ENCODE measurements at places on chromosomes 3 and 15.

DNA sequence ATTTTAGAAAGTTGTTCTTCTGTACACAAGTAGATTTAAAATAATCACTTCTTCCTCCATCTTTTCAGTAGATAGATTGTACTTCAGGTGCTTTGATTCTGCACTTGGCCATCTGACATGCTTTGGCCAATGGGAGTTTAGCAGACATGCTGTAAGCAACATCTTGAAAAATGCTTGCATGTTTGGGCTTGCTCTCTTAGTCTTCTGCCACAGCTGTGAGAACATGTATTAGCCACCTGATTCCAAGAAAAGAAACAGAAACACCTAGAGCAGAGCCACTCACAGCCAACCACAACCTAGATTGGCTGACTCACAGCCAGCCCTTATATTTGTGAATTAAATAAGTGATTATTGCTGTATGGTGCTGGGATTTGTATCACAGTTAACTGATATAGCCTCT, 70.2 kb upstream of the GADL1 start:
- no peak for DNase-seq

DNA sequence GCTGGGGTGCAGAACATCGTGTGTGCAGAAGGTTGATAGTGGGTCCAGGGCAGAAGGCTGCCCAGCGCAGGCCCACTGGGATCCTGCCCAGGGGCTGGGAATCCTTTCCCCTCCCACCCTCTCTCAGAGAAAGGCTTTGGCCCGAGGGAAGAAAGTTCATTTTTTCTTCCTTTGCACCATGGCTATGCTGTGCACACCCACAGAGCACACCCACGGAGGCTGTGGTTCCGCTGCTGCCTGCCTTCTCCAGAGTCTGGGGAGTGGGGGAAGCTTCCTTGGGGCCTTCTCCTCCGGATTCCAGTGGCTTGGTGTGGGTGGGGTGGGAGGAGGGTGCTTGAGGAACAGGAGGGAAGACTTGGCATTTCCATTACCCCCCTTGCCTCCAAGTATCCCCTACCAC, 7.0 kb upstream of the PRKCD start:
- DNase-seq = no peak

DNA sequence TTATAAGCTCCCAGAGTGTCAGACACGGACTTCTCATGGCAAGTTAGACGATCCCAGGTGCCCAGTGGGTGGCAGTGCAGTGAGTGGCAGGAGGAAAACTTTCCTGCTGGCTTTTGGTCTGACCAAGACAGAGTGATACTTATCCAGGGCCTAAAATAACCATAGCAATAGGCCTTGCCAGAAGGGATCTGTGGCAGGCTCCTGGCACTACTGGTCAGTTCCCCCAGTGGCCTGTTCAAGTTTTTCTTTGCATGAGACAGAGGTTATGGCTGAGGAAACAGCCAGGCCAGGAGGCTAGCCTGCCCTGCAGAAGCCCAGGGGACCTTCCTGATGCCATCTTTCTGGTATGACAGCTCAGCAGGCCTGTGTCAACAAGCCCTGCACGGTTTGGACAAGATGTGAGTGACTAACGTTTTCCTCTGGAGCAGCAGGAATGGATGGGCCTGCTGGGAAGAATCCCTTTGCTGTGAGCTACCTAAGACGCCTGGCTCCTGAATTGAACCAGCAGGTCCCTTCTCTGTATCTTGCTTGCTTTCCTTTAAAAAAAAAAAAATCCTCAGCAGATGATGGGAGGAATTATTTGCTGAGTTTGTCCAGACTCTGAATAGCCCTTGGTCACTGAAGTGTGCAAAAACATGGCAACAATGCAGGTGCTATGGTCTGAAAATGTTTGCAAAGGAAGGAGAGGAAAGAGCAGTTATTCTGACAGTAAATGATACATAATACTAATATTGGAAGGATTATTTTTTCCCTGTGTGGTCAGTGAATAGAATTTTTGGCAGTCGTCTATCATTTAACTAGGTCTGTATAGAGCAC, 18.0 kb downstream of the SCG5 start:
- DNase-seq = no peak

- no peak for DNase-seq
Measured at GRCh38 chr15:31447931-31448634, 121.4 kb downstream of the KLF13 start.

GRCh38 chr3:185308126-185308754, 54.4 kb upstream of the EHHADH start:
- peak; percentile 28 for DNase-seq

- no peak for DNase-seq
Measured at GRCh38 chr15:70077188-70078147, 20.2 kb downstream of the TLE3 start.

- DNase-seq = no peak
Measured at GRCh38 chr15:83323296-83323711, 38.8 kb upstream of the BNC1 start.

DNA sequence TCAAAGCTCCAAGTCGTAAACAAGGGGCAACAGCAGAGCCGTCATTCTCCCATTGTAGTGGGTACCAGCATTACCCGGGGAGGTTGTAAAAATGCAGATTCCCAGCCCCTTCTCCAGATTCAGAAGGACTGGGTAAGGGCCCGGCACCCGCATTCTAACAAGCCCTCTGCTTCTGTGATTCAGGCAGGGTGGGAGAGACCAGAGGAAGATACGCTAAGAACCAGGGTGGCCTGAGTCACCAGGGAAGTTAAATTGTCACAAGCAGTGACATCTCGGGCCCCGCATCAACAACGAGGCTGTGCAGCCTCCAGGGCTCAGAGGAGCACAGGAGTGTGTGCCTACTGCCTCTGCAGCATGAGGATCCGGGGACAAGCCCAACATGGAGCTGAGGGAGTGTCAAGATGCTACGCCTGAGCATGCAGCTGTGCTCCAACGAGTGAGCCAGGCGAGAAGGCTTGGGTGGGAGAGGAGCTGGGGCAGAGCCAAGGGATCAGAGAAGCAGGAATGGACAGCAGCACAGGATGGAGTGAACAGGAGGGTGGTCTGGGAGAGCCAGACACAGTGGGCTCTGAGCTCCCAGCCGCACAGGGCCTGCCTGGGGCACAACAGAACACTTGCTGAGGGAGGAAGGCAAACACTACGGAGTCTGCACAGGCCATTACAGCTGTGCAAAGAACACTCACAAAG, 68.5 kb downstream of the CPN2 start:
- DNase-seq = no peak

GRCh38 chr15:81894061-81894460, 151.8 kb downstream of the MEX3B start:
- DNase-seq = no peak

- no peak for DNase-seq
Measured at GRCh38 chr15:70087708-70088352, 9.9 kb downstream of the TLE3 start.

DNA sequence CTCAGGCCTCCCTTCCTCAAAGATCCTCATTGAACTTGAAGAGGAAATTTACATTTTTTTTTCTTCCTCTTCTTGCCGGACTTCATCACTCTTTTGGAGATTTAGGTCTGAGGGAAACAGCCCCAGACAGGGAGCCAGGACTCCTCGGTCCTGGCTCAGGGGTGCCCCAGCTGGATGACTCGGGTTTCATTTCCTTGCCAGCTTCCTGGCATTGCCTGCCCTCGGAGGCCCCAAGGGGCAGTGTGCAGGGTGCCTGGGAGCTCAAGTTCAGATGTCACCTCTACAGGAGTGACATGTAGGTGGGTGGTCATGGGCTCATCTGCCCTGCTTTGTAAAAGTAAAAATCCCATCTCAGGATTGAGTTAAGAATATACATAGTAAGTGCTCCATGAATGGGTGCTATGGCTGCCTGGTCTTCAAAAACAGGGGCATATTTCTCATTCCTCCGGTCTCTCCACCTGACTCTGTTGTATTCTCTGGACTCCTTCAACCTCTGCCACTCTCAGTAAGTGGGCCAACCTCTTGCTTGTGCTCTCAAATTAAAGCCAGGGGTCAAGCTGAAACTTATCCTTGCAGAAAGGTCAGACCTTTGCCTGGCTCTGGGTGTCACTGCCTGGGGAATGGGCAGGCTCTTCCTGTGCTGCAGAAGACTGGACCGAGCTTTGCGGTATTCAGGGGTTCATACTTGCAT, 51.8 kb downstream of the SMAD6 start:
- no peak for DNase-seq

GRCh38 chr15:59268852-59269407, 62.3 kb downstream of the LDHAL6B start:
- DNase-seq = no peak

- DNase-seq = no peak
Measured at GRCh38 chr3:56019490-56020146, 448.6 kb downstream of the ERC2 start.

DNA sequence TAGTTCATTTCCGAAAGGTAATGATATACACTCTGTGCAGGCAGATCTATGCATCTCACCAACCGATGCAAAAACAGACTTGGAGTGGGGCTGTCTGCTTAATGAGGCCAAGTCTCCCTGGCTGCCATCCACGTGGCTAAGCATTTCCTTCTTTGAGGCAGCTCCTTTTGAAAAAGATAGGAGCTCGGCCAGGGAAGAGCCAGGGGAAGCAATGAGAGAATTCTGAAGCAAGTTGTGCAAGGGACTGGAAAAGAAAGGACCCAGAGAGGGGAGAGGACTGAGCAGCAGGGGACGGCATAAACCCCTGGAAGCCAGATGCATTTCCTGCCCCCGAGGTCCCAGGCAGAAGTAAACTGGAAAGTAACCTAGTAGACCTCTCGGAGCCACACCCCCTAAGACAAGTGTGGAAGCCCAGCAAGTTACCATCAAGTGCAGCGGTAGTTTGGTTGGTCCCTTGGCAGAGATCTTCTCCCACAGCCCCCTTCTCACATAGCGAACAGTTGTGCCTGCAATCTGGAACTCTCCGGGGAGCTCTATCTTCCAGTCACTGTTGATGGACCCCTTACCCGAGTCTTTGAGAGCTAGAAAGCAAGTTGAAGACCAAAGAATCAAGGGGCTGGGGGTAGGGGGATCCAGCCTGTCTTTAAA, 288.2 kb downstream of the ADAMTS17 start:
- DNase-seq = no peak

GRCh38 chr3:197495059-197495455, 60.7 kb downstream of the BDH1 start:
- no peak for DNase-seq

GRCh38 chr3:179196098-179196497, 47.9 kb downstream of the PIK3CA start:
- peak; percentile 4 for DNase-seq

DNA sequence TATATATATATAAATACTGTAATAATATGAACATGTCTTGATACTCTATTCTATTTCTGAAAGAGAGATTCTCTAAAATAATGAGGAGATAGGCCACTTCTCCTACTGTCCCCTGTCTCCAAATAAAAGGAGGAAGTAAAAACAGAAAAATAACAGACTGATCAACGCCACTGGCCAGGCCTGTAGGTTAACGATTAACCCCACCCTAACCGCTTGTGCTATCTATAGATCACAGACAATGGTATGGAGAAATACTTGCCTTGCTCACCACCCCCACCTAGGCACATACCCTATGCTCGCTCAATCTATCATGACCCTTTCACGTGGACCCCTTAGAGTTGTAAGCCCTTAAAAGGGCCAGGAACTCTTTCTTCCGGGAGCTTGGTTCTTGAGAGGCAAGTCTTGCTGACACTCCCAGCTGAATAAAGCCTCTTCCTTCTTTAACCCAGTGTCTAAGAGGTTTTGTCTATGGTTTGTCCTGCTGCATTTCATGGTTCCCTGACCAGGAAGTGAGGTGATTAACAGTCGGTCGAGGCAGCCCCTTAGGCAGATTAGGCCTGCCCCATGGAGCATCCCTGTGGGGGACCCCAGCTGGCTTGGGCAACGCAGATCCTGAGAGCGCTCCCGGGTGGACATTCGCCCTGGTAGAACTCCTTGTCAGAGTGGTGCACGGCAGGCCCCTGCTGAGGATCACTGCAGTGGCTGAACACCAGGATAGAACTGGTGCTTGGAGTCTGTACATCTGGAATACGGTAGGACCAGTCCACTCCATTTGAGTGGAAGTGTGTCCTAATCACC, 521.8 kb upstream of the CNTN3 start:
- DNase-seq = no peak

DNA sequence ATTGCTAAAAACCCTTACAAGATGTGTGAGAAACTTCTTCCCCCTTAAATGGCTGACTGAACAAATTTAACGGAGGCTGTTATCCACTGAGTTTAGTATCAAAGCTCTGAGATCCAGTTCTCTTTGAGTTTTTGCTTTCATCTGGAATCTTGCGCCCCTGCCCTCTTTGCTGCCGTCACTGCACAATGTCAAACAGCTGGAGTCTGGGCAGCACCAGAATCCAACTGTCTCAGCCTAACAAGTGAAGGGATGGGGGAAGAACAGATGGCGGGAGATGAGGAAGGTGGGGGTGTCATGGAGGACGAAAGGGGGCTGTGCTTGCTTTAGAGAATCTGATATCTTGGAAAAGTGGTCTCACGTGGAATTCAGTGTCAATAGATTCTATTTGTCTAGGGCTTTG, 7.0 kb upstream of the BOC start:
- DNase-seq = no peak

- no peak for DNase-seq
Measured at GRCh38 chr3:48409291-48410201, 20.3 kb downstream of the PLXNB1 start.

DNA sequence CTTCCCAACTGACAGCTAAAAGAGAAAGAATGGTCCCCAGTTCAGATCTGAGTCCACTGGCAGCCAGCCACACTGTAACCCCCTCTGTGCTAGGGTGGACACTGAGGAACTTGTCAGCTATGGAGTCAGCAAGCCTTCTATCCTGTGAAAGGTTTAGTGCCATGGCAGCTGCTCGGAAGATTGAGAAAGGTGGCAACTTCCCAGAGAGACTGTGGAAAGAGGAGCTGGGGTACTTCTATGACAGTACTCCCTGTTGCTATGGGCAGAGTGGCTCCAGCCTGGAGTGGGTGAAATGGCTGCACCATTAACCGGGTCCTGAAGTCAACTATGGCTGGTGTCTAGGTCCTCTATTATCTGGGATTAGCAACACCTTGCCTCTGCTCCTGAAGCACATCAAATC, 447.2 kb downstream of the EPHB1 start:
- DNase-seq = no peak

GRCh38 chr15:97072545-97072944, 742.0 kb downstream of the NR2F2 start:
- DNase-seq = no peak

GRCh38 chr3:180294282-180295027, 257.7 kb upstream of the PEX5L start:
- no peak for DNase-seq

- DNase-seq = no peak
Measured at GRCh38 chr3:124859025-124859424, 28.1 kb downstream of the ITGB5 start.

DNA sequence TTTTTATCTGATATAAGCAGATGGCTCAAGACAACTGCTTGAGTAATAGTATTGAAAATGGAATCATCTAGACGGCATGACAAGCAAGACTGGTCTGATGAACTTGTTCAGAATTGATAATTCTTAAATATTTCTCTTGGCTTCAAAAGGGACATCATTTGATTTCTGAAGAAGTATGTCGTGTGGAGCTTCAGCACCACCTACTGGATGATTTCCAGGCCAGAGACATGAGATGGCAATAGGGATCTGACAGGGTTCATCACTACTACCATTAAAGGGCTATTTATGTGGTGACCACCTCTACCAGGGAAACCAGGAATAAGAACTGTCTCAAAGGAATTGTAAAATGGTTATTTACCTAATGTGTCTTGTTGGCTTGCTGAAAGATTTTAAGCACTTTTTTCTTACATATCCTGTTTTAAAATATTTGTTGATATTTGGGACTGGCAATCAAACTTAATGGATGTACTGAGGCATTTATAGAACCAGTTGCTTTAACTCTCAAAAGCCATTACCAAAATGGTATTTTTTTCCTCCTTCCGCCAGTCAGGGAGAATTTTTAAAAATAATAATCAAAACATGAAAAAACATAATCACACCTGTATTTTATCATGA, 99.5 kb upstream of the FAM98B start:
- DNase-seq = peak; percentile 57

GRCh38 chr3:122183893-122184590, 574 bp downstream of the CASR start:
- no peak for DNase-seq
